Thymus (tissue), 14 donors: ENCODE measurements at places on chromosomes 7 and 10. TPM values are rescaled to one million over a fixed set of nuclear protein-coding genes. Genes with fewer than 3 reads are reported as not detected.

The GPRIN2 gene
- 0.24 TPM for total RNA-seq

The CFTR gene
- 0.28 TPM for total RNA-seq

The ANKRD61 gene
- 0.05 TPM for total RNA-seq

The PHYH gene
- 7.7 TPM for total RNA-seq

The ANKRD26 gene
- total RNA-seq, result 8.3 TPM

The ECHS1 gene
- 39.8 TPM for total RNA-seq

The GSTO2 gene
- total RNA-seq, result 5.6 TPM

The NUTM2E gene
- total RNA-seq, result 0.42 TPM

The PAX4 gene
- total RNA-seq, result not detected

The ADCYAP1R1 gene
- 0.61 TPM for total RNA-seq

The GPR15LG gene
- 0.38 TPM for total RNA-seq

The MACROH2A2 gene
- total RNA-seq, result 10.7 TPM

The PMS2 gene
- total RNA-seq, result 15.2 TPM

The SUN3 gene
- 1.1 TPM for total RNA-seq

The FAM13C gene
- 3.9 TPM for total RNA-seq

The CLCN1 gene
- 0.09 TPM for total RNA-seq

The LOXL4 gene
- 0.99 TPM for total RNA-seq

The LRRD1 gene
- 0.05 TPM for total RNA-seq

The EGFR gene
- total RNA-seq, result 14.2 TPM

The MRPS24 gene
- total RNA-seq, result 107 TPM

The H2BK1 gene
- not detected for total RNA-seq

The AKR1C8 gene
- total RNA-seq, result 0.09 TPM

The NRCAM gene
- 4.7 TPM for total RNA-seq

The NKX2-3 gene
- total RNA-seq, result 0.05 TPM

The SP4 gene
- 21.2 TPM for total RNA-seq

The HUS1 gene
- total RNA-seq, result 13.4 TPM

The VENTX gene
- 0.09 TPM for total RNA-seq

The LRIT1 gene
- not detected for total RNA-seq
